ENCODE measurements at places on chromosomes 11 and 22.

GRCh38 chr11:102346456-102346747, 612 bp upstream of the BIRC2 start:
- peaks cover 54% of the 10 kb centered on the region for H3K4me1 ChIP-seq
- H3K27ac ChIP-seq = peak overlapping the region; percentile 98
- H3K27me3 ChIP-seq = no peaks in the 10 kb centered on the region
- peak overlapping the region; percentile 91 for H3K4me3 ChIP-seq
- DNase-seq = no peak

DNA sequence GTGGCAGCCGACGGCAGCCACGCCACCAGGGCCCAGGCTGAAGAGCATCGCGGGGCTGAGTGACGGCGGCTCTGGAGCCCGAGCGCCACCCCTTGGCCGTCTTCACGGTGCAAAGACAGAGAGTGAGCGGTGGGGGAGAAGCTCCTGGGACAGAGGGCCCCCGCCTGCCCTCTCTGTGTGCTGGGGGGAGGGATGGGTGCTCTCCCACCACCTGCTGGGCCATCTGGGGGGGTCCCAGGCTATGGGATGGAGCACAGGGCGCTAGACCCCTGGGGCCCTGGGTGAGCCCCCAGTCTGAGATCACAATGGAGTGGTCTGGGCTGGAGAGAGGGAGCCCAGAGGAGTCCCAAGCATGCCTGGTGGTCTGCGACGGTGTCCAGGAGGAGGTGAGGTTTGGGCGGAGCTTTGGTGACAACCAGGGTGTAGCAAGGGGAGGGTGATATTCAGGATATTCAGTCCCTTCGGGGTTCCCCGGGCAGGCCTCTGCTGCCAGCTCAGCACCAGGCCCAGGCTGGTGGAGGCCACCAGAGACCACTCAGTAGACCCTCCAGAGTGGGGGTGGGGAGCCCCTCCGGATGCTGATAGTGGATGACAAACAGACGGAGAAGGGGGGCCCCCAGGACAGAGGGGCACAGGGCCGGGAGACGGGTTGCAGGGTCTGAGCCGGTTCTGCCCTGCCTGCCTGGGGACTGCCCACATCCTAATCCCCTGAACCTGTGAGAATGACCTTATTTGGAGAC, 78.1 kb upstream of the PRR5 start:
- no peak overlapping the region for H3K27ac ChIP-seq
- no peaks in the 10 kb centered on the region for H3K27me3 ChIP-seq
- no peak for DNase-seq
- no peak overlapping the region for H3K4me3 ChIP-seq

DNA sequence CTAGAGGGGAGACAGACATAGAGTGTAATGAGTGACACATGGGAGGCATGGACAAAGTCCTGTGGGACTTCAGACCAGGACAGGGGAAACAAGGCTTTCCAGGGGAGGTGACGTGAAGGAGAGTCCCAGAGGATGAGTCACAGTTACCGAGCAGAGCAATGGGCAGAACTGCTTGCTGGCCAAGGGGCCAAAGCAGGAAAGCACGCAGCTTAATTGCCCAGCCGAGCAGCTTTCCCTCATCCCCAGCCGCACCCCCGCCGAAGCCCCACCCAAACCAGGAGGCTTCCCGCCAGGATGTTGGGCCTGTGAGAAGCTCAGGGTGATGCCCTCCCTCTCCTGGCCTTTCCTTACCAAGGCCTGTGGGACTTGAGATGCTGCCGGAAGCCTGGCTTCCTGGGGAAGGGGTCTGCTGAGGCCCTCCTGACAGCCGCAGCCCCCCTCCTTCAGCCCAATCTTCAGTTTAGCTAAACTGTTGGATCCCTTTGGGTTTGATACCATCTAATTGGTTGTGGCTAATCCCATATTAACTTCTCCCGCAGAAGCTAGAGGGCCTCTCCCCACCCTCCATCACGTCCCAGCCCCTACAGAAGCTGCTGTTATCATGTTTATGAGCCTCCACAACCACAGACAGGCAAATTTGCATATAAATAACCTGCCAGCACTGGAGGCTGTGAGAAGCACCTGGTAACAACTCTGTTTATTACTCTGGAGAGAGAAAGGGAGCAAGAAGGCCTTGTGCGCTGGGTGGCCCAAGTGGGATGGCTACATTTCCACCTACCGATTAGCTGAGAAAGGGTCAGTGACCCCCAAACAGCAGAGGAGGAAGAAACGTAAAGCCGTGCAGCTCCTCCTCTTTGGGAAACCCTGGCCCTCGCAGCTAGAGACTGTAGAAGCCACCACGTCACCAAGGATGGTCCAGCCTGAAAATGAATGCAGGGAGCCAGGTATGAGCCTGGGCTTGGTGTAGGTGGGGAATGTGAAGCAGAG, 80.0 kb downstream of the TRIM29 start:
- H3K36me3 ChIP-seq = no peaks in the 10 kb centered on the region
- no peak overlapping the region for H3K4me3 ChIP-seq
- no peak overlapping the region for H3K27ac ChIP-seq

DNA sequence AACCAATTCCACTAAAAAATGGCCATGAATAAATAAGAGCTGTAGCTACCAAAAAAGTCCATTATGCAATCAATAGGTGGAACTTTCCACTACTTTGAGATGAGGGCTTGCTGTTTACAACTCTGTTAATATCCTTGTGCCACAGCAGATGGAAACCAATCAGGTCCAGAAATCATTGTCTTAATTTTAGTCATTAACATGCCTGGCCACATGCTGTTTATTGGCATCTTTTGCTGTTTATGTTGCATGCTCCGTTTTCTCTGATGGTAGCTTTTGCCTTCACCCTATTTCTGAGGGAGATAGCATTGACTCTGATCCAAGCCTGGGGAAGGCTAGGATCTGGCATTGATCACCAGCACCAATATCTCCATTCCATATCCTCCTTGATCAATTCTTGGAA, 192.9 kb upstream of the SEZ6L start:
- H3K27me3 ChIP-seq = peaks cover 6% of the 10 kb centered on the region
- H3K4me3 ChIP-seq = no peak overlapping the region
- no peak overlapping the region for H3K27ac ChIP-seq
- DNase-seq = no peak
- H3K36me3 ChIP-seq = no peaks in the 10 kb centered on the region
- no peaks in the 10 kb centered on the region for H3K4me1 ChIP-seq

DNA sequence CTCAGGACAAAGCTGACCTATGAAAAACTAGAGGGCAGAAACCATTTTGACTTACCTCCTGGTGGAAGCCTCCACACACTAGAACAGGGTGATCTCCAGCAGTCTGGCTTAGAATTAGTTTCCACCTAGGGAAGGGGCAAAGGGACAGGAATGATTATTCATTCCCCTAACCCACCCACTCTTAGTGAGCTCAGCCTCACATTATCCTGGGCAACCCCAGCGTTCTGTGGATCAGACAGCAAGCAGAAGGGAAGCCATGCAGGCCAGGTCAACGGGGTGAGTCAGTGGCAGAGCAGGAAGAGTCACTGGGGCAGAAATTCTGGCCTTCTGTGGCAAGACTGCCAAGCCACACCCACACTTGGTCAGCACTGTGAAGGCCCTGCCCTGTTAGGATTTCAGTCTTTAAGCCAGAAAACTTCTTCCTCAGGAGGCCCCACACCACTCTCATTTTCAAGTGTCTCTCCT, 10.5 kb downstream of the NUMA1 start:
- H3K4me3 ChIP-seq = no peak overlapping the region
- peaks cover 14% of the 10 kb centered on the region for H3K36me3 ChIP-seq
- H3K4me1 ChIP-seq = peaks cover 41% of the 10 kb centered on the region
- no peak for DNase-seq

- H3K4me1 ChIP-seq = no peaks in the 10 kb centered on the region
- no peaks in the 10 kb centered on the region for H3K27me3 ChIP-seq
- no peaks in the 10 kb centered on the region for H3K36me3 ChIP-seq
- no peak overlapping the region for H3K27ac ChIP-seq
- no peak for DNase-seq
- H3K4me3 ChIP-seq = no peak overlapping the region
Observed at GRCh38 chr11:84240847-84241246, 954.7 kb upstream of the CCDC90B start.

DNA sequence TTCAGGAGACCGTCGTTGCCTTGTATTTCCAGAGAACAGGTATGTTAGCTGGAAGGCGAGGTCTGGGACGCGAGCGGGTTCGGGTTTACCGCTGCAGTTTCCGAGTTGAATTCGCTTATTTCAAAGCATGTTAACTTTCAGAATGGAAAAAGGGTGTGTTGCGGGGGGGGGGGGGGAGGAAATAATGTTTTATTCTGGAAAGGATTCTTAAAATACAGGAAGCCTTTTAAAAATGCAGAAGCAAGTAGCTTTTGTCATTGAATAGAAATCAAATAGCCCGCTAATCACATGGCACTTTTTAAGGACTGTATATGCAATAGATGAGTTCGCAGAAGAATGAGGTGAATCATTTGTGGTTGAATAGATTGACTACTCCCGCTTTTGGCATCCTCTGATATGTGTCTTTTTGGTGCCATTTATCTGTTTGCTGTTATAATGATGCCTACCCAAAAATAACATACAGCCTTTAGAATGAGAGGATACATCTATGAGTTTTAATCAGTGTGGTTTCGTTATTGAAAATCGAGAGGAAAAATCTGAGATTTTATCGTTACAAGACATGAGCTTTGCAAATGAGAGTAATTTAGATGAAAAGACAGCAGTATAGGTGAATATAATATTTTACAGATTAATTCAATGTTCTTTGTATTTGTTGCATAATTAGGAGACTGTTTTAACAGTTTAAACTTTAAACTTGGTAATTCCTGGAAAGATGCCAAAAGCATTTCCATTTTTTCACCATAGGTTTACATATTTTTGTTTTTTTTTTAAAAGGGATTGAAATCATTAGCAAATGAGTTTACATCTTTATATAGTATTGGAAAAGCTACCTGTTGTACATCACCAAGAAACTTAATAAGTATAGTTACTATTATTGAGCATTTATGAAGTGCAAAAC, 1.7 kb downstream of the PDE3B start:
- peaks cover 49% of the 10 kb centered on the region for H3K36me3 ChIP-seq
- no peak for DNase-seq
- H3K27ac ChIP-seq = peak overlapping the region; percentile 84
- no peaks in the 10 kb centered on the region for H3K27me3 ChIP-seq
- peak overlapping the region; percentile 85 for H3K4me3 ChIP-seq
- H3K4me1 ChIP-seq = peaks cover 58% of the 10 kb centered on the region

- H3K27me3 ChIP-seq = peaks cover 33% of the 10 kb centered on the region
- DNase-seq = peak; percentile 29
- no peaks in the 10 kb centered on the region for H3K36me3 ChIP-seq
- H3K4me1 ChIP-seq = peaks cover 14% of the 10 kb centered on the region
Observed at GRCh38 chr11:68690671-68691401, 6.5 kb downstream of the GAL start.

DNA sequence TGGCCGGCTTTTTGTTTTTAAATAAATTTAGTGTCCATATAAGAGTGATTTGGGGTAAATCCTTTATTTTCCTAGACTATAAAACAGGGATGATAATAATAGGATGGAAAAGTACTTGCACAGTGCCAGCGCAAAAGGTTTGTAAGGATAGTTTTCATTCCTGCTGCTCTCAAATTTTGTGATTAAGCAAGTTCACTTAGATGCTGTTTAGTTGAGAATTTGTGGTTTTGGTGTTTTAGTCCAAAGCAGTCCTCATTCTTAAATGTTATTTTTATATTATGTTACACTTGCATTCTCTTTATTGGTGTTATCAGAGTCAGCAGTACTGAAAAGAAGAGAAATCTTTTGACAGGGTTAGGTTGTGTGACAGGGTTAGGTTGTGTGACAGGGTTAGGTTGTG, 47.9 kb downstream of the PPP6R3 start:
- H3K27ac ChIP-seq = no peak overlapping the region
- H3K4me3 ChIP-seq = no peak overlapping the region
- no peak for DNase-seq

- no peak for DNase-seq
- no peaks in the 10 kb centered on the region for H3K27me3 ChIP-seq
- no peak overlapping the region for H3K4me3 ChIP-seq
- H3K27ac ChIP-seq = no peak overlapping the region
Observed at GRCh38 chr11:120467627-120468026, 43.9 kb upstream of the GRIK4 start.

GRCh38 chr11:75323609-75324008, 27.9 kb downstream of the ARRB1 start:
- H3K4me1 ChIP-seq = peaks cover 48% of the 10 kb centered on the region
- H3K4me3 ChIP-seq = no peak overlapping the region
- no peaks in the 10 kb centered on the region for H3K27me3 ChIP-seq
- peaks cover 2% of the 10 kb centered on the region for H3K36me3 ChIP-seq
- DNase-seq = no peak

DNA sequence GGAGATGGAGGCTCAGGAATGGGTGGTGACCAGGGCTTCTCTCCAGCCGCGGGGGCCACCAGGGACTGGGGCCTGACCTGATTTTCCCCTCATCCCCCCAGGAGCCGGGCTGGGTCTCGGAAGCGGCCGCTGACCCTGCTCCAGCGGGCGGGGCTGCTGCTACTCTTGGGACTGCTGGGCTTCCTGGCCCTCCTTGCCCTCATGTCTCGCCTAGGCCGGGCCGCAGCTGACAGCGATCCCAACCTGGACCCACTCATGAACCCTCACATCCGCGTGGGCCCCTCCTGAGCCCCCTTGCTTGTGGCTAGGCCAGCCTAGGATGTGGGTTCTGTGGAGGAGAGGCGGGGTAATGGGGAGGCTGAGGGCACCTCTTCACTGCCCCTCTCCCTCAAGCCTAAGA, 3.8 kb downstream of the ZFPL1 start:
- H3K4me1 ChIP-seq = peaks cover 25% of the 10 kb centered on the region
- H3K27me3 ChIP-seq = no peaks in the 10 kb centered on the region
- H3K4me3 ChIP-seq = no peak overlapping the region
- H3K36me3 ChIP-seq = peaks cover 25% of the 10 kb centered on the region
- no peak for DNase-seq

DNA sequence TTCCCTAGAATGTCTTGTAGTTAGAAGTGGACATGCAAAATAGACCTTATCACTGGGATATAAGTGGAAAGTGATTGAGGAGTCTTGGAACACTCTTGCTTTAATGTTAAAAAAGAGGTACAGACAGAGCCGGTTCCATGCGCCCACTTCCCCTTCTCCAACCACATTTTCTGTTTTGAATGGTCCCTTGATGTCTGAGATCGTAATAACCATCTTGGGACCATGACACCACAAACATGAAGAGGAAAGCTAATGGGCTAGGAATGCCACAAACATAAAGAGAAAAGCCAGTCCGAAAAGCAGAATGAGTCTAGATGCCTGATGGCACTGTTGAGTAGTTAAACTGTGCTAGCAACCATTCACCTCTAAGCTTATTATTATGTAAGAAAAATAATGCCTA, 54.8 kb upstream of the SPON1 start:
- H3K4me1 ChIP-seq = no peaks in the 10 kb centered on the region
- no peaks in the 10 kb centered on the region for H3K27me3 ChIP-seq
- no peak overlapping the region for H3K4me3 ChIP-seq
- no peak for DNase-seq
- H3K36me3 ChIP-seq = no peaks in the 10 kb centered on the region
- no peak overlapping the region for H3K27ac ChIP-seq

GRCh38 chr11:134542401-134543165, 130.5 kb upstream of the B3GAT1 start:
- no peak overlapping the region for H3K27ac ChIP-seq
- no peak overlapping the region for H3K4me3 ChIP-seq
- no peak for DNase-seq

GRCh38 chr22:37173709-37174108, 14.3 kb downstream of the C1QTNF6 start:
- peaks cover 37% of the 10 kb centered on the region for H3K4me1 ChIP-seq
- no peak overlapping the region for H3K4me3 ChIP-seq
- H3K27ac ChIP-seq = no peak overlapping the region
- no peaks in the 10 kb centered on the region for H3K36me3 ChIP-seq

GRCh38 chr11:123800036-123800435, 6.1 kb downstream of the OR6M1 start:
- H3K36me3 ChIP-seq = no peaks in the 10 kb centered on the region
- DNase-seq = no peak
- no peak overlapping the region for H3K4me3 ChIP-seq
- H3K4me1 ChIP-seq = no peaks in the 10 kb centered on the region
- no peaks in the 10 kb centered on the region for H3K27me3 ChIP-seq
- no peak overlapping the region for H3K27ac ChIP-seq

All from activated naive CD8-positive, alpha-beta T cell treated with anti-CD3 and anti-CD28 coated beads, Interleukin-2, amount 50 U/mL, for 24 hours (primary cell).